Tongue (tissue), 3 donors: ENCODE measurements at places on chromosomes 16 and 17.

DNA sequence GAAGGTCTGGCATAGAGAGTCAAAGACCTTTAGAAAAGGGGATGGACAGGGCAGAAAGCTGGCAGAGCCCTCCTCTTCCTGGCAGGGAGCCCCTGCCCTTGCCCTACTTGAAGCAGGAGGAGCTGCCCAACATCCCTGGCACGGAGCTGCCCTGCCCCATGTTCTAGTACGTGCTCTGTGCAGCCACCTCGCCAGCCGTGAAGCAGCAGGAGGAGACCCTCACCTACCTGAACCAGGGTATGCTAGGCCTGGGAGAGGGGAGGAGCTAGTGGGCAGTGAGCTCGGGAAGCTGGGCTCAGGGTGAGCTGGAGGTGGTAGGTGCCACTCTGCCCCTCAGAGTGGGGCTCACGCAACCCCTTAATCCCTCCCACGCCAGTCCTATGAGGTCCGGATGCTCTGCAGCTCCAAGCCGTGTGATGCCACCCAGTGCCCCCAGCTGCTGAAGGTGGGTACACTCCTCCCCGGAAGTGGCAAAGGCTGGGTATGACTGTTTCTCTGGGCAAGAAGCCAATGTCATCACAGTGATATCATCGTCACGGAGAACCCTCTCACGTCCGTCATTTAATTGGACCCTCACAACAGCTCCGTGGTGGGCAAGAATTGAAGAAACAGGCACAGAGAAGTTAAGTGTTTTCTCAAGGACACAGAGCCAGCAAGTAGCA, 12.7 kb upstream of the STAC2 start:
- no peak for DNase-seq

- DNase-seq: peak; percentile 77
Observed at GRCh38 chr17:13024526-13025257, 6.9 kb upstream of the ELAC2 start.

- no peak for DNase-seq
Observed at GRCh38 chr16:73046202-73046848, 1.6 kb downstream of the ZFHX3 start.

DNA sequence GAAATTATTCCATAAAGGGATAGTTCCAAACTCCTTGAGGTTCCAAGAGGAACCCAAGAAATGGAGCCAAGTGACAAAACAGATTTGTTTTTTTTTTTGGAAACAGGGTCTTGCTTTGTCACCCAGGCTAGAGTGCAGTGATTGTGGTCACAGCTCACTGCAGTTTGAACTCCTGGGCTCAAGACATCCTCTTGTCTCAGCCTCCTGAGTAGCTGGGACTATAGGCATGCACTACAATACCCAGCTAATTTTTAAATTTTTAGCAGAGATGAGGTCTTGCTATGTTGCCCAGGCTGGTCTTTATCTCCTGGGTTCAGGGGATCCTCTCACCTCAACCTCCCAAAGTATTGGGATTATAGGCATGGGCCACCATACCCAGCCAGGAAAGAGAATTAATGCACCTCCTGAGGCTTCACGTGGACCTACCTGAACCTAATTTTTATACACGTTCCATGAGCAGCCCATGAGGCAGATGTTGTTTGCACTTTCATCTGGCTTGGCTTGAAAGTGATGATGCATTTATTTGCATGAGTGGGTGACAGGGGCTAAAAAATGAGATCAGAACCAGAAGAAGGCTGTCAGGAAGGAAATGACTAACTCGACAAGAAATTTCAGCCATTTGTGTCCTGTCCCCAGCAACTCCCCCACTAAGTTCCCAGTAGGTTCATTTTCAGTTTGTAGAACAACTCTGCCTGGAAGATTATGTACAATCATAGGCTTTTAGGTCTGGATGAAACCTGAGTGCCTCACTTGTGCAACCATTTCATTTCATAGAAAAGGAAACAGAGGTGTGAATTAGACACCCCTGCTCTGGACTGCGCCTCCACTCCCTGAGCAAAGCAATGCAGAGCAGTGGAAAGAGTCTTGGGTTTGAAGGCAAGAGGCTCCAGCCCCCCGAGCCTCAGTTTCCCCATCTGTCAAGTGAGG, 10.3 kb upstream of the IRF8 start:
- DNase-seq: no peak

GRCh38 chr17:48055531-48056245, 7.5 kb downstream of the NFE2L1 start:
- DNase-seq: no peak

GRCh38 chr17:81959362-81960129, 1.4 kb downstream of the NOTUM start:
- peak; percentile 81 for DNase-seq

- DNase-seq: no peak
Observed at GRCh38 chr17:79517827-79518584, 92.8 kb downstream of the RBFOX3 start.

- DNase-seq: no peak
Observed at GRCh38 chr17:2926019-2926650, 129.9 kb downstream of the RAP1GAP2 start.
